ENCODE measurements at places on chromosomes 5 and 9.

- DNase-seq: no peak
Observed at GRCh38 chr9:113664181-113664875, 200.8 kb downstream of the RGS3 start.

- DNase-seq: no peak
Observed at GRCh38 chr5:112996830-112997374, 20.3 kb downstream of the DCP2 start.

DNA sequence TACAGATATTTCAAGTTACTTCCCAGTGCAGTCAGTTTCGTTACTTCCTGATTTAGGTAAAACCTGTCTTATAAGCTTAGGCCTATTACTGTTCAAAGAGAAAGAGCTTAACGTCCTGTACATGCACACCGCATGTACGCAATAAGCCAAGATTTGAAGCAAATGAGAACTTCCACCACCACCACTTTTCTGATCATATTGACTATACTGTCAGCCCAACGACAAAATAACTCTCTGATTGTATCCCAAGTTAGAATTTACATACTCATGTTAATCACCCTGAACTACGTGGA lies 5.1 kb downstream of the NFIB start:
- DNase-seq: no peak

DNA sequence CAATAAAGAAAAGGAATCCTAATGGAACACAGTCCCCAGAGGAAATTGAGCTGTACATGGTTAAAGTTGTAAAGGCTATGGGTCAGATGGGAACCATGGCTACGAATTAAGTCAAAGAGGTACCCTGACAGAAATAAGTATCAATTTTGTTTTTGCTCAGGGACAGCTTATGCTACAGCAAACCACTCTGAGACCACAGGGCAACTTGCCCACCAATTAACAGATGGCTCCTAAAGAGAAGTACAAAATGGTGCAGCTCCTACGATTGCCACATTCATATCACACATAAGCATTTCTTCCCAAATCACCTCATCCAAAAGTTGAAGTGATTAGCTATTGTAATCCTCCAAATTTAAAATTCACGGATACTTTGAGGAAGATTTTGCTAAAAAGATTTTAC lies 83.0 kb downstream of the ELAVL2 start:
- DNase-seq: no peak

GRCh38 chr5:111820072-111820471 lies 63.1 kb upstream of the NREP start:
- DNase-seq: no peak

- no peak for DNase-seq
Observed at GRCh38 chr9:33017283-33018041, 7.6 kb upstream of the DNAJA1 start.

DNA sequence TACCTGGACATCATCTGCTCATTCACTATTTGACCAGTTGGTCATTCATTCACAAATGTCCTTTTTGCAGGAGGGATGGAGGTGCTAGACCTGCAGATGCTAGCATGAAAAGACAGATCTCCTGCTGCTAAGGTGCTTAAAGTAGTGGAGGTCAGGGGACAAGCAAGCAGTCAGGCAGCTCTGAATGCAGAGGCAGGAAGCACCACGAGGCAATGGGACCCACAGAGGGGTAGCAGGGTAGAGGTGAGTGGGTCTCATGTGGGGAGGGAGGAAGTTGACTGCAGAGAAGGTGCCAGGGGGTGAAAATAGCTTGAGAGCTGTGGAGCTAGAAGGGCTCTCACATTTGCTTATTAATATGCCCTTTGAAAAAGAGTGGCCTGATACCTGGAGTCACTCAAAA lies 25.2 kb downstream of the FXN start:
- no peak for DNase-seq

- DNase-seq: no peak
Observed at GRCh38 chr5:88556406-88556805, 287.8 kb upstream of the TMEM161B start.

DNA sequence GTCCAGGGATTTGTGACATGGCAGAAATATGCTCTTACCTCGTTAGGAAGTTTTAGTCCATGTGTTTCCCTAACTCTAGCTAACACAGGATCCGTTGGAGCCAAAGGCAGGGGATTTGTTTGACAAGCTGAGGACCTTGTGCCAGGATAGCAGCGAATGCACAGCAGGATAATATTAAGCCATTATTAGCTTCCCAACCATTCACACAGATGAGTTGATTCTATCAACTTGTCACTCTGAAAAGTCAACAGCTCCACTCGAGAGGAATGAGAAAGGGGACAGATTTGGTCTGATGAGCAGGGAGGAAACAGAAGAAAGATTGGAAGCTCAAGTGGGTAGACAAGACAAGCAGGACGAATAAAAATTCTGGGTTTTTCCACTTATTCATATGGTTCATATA lies 106.2 kb downstream of the FSTL4 start:
- DNase-seq: no peak

DNA sequence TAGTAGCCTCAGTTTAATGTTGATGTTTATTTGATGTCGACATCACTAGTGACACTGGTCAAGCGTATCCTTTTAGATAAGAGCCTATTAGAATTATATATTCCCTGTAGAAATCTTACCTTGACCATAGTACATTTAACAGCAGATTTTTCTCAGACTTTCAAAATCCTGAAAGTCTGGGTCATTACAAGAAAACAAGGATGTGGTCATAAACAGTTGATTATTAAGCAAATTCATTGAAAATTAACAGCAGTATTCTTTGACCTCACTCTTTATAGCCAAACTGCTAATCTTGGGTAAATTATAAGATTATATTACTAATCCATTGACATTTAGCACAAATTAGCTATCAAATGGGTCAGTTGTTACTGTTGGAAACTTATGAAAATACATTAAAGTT lies 83.4 kb downstream of the GHR start:
- no peak for DNase-seq

DNA sequence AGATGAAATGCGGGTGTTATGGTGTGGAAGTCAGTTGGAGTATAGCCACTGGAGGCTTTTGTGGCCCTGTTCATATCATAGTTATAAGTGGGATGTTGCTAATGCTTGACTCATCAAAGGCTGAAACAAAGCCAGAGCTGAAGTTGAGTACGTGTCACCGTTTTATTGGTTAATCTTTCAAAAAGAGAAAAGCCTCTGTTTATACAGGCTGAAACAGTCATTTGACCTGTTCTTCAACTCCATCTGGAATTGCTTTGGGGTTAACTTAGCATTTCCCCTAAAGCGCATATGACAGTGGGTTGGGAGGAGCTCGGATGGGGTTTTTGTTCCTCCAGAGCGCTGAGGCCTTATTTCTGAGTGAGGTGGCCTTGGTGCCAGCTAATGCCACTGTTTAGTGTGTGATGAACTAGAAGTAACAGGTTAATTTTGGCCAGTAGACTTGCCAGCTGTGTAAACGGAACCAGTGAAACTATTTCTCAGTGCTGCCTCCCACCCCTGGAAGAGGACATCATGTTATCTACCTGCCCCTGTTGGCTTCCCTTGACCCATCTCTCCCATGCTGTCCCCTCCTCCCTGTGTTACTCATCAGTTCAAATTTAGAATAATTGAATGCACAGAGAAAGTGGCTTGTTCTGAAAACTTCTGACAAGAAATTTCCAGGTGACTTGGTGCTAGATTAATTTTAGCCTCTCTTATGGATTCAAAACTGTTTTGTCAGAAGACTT lies 34.2 kb downstream of the MTAP start:
- DNase-seq: no peak

DNA sequence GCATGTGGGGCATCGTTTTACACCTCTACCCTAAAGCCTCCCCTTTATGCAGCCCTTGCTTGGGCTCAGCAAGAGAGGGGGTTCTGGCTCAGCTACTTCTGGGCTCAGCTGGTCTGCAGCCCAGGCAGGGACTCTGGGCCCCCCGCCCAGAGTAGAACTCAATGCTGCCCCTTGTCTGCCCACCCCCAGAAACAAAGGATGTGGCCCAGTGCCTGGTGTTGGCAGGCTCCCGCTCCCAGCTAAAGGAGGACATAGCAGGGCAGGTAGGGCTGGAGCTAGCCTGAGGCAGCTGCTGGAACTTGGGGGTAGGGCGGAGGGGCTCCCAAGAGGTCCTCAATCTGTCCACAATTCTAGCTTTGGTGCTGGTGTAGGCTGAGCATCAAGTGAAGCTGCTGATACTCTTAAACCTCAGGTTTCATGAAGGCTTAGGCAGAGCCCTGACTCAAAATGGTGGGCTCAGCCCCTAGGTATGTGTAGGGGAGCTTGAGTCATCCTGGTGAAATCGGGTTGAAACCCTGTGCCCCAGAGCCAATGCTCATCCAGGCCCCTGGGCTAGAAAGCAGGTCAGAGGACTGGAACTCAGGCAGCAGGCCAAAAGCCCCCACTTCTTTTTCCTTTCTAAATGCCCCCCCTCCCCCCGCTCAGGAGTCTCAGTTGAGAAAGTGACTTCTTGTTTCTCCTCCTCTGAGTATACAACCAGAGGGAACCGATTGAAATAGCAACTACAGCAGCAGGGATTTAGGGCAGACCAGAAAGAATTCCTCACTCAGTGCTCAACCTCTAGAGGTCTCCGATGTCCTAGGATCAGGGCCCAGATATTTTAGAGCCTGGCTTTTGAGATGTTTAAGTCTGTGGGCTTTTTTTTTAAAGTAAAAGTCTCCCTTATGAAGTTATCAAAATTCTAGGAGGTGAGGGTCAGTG lies 11.4 kb downstream of the PSD2 start:
- DNase-seq: no peak

- DNase-seq: no peak
Observed at GRCh38 chr5:39740404-39740803, 315.6 kb upstream of the DAB2 start.

DNA sequence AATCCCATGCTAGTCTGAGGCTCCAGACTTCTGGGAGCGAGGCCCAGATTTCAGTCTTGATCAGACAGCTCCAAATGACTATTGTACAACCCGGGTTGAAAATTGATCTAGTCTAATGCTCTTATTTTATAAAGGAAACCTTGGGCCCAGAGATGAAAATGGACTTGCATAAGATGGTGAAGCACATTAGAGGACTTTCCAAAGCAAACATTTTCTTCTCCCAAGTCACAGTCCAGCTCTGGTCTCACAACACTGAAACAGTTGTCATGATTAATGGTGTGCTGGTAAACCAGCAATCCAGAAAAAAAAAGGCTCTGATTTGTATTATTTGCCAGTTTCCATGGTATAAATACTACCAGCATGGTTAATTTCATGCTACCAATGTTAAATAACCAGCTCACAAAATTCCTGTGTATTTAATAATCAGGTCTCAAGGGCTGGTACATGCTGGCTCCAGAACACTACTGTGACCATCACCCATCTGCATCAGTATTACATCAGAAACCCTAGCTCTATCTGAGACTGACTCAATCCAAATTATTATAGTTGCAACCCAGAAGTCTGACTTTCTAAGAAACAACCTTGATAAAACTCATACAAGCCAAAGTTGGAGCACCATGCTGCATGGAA lies 32.5 kb upstream of the ABLIM3 start:
- no peak for DNase-seq

DNA sequence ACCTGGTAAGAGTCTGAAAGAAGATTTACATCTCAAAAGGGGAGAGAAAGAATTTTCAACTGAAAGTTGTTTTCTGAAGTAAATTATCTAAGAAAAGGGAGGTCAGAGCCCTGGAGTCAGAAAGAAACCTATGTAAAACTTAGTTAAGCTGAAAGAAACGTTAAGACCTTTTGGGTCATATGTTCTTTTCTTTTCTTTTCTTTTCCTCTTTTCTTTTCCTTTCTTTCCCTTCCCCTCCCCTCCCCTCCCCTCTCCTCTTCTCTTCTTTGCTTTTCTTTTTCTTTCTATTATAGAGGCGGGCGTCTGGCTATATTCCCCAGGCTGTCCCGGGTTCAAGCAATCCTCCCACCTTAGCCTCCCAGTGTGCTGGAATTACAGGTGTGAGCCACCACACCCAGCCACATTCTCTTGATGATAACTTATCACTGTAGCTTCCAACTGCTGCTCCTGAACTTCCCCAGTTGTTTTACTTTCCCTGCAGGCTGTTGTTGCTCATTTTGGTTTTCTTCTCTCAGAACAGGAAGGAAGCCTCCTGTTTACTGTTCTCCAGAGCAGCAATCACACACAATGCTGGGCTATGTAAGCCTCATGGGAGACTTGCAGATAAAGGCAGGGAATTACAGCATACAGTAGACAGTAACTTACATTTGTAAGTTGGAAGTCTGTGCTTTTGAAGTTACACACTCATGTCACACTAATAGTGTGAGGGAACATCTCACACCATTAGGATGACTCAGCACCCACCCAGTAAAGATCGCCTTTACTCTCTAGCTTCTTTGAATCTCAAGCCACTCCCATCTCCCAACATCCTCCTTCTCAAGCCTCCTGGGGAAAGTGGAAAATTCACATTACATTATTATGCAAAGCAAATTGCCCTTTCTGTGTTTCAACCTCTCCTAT lies 2216.6 kb upstream of the WWC1 start:
- DNase-seq: no peak

DNA sequence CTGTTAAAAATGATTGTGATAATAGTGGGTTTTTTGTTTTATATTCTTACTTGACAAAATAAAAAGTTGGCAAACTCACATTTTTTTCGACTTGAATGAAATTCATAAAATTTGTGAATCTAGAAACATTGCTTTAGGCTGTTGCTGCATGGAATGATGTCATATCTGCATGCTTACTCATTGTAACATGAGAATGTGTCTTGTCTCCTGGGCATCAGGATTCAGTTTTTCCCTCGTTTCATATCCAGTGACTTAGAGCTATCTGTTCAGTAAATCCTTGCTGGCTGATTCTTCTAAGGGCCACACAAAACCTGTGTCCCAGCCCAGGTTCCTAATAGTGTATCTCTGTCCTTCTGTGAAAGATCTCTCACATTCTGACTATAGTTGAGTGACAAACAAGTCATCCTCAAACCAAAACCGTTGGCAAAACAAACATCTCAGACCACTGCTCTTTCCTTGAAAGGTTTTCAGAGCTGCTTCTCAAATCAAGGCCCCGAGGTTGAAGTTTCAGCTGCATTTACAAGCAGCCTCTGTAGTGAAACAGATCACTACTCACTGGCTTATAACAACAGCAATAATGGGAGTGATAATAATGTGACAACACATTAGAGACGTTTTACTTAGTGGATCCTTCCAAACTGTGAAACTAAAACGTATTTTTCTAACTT lies 95.0 kb downstream of the NPR3 start:
- no peak for DNase-seq

DNA sequence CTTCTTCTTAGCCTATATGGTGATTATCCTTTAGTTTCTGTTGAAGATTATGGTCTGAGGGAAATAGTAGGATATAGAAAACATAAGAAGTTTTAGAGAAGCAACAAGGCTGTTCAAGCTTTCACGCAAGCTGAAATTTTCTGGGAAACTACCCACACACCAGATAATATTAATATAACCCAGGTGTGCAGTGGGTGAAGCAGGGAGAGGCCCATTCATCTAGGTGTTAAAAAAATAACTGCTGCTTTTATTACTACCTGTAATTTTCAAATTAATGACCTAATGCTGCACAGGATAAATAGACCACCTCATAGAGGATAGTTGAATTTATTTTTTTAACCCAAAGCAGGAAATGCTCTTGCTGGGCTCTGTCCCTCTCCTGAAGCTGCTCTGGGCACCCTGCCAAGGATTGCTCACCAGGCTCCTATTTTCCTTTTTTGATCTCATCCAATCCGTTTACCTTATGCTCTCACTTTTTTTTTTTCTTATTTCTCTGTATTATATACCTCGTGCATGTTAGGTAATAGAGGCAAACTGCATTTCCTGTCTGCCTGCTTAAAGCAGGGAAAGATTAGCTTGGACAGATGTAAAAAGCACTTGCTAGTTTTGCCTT lies 124.3 kb upstream of the SLC12A2 start:
- DNase-seq: no peak

Measured in activated T-cell treated with anti-CD3 and anti-CD28 coated beads for 48 hours (primary cell).